ENCODE measurements at places on chromosomes 12 and 14.

DNA sequence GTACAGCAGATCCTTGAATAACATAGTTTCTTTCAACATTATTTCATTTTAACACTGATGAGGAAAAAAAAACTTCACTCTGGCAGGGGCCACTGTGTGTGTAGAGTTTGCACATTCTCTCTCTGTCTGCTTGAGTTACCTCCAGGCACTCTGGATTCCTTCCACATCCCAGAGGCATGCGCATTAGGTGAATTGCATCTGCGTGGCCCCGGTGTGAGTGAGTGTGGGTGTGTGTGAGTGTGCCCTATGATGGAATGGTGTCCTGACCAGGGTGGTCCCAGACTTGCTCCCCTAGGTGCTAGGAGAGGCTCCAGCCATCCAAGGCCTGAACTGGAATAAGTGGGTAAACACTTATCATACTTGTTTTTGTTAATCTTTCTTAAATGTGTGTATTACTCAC is 90.6 kb upstream of the LRIG3 start:
- no peak for DNase-seq

DNA sequence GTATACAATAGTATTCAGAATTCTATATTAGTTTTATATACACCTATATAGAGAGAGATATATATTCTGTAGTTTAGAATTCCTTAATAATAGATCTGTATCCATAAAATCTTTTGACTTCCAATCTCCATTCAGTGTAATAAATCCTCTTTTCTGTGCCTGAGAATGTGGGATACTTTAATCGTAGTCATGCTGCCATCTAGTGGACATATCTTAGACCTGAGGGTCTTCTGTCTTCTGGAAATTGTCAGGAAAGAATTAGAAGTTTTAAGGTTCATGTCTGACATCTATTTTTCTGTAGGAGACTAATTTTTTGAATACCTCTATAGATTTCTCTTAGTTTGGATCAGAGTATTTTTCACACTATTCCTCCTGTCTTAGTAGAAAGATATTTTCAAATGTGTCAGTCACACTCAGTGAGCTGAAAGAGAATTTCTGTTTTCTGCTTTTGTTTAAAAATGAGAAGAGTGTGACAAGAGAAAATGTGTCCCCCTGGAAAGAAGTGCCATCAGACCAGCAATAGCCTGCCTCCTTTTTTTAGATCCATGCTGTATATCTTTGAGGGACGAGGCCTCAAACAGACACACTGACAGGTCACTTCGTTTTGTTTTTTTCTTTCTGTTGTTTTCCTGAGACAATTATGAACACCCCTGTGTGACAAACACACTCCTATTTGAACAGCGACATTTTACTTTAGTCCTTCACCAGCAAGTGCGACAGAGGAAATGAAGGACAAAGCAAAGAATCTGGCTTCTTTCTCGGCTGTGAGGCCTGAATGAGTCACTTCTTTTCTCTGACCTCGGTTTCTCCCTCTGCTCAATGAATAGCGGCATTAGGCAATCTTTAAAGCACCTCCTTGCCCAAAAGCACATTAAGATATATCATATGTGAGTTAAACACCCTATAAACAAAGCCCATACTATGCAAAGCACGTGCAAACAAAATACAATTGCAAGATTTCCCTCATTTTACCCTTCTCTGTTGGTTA is 96.3 kb downstream of the GALC start:
- no peak for DNase-seq

DNA sequence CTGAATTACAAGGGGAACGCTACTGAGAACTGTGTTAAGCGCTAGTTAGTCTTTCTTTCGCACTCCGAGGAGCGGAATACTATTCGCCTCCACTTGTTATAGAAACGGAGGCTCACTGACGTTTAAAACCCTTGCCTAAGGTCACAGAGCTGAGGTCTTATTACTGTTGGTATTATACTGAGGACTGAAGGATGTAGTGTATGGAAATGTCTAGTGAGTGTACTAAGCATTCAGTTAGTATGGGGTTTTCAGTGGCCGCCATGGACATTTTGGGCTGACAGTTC is 826 bp downstream of the ACADS start:
- DNase-seq = no peak

GRCh38 chr14:104925214-104925854 is 655 bp downstream of the PLD4 start:
- DNase-seq = no peak

GRCh38 chr12:31303466-31303865 is 22.5 kb downstream of the SINHCAF start:
- no peak for DNase-seq

GRCh38 chr12:94803939-94804338 is 153.6 kb upstream of the TMCC3 start:
- DNase-seq = no peak

GRCh38 chr12:51351913-51352532 is 5.5 kb upstream of the CELA1 start:
- no peak for DNase-seq

DNA sequence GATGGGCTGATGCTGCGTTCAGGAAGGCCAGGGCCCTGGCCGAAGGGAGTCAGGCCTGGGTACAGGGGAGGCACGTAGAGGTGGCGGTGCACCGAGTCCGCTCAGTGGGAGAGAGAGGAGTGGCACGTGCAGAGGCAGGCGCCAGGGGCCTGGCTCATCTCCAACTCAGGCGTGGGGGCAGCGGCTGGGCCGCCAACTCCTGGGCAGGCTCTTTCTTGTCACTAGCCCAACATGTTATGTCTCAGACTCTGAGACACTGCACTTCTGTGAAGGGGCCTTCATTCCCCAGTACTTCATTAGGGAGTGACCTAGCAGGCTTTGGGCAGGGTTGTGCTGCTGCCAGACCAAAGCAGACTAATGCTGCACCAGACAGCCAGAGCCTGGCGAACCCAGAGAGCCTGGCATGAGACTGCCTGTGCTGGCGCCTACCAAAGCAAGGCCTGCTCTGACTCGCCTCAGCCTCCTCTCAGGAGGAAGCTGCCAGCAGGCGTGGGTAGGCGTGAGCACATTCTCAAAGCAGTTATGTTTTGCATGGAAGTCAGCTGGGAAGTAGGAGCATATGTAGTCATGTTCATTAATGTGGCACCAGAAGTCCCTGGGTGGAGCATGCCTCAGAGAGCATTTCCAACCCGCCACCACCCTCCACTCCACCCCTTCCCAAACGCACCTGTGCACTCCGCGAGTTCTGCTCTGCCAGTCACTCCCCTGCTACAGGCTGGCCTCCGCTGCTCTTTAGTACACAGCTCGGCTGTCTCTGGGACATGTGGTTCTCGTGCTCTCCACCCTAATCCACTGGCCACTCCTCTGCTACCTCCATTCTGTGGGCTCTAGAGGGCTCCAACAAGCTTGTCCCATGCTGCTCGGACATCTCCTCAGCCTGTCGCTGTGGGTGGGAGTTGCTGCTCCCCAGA is 9.7 kb downstream of the CKB start:
- DNase-seq = no peak

DNA sequence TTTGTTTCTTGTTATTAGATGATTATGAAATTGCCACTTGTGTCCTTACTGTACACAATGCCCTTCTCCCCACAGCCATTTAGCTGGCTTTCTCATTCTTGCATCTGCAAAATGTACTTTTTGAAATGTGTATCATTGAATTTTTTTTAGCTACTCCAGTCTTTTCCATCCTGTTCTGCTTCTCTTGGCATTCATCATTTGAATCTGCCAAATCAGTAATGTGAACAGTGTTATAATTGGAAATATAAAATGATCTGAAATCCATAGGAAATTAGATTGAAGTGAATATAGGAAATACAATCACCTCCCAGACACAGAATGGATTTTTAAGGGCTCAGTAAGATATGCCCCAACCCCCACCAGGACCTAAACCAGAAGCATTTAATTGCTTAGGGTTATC is 253.4 kb downstream of the C12orf50 start:
- DNase-seq = no peak

DNA sequence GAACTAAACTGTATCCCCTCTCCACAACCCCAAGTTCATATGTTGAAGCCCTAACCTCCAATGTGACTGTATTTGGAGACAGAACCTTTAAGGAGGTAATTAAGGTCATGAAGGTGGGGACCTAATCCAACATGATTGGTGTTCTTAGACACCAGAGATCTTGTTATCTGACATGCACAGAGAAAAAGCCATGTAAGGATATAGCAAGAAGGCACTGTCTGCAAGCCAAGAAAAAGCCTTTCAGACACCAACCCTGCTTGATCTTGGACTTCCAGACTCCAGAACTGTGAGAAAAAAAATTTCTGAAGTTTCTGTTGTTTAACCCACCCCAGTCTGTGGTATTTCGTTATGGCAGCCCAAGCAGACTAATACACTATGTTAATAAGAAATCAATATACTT is 62.2 kb upstream of the CFL2 start:
- no peak for DNase-seq

- DNase-seq = no peak
Observed at GRCh38 chr12:93358821-93359220, 18.9 kb upstream of the NUDT4 start.

GRCh38 chr14:69048456-69048855 is 69.4 kb upstream of the ACTN1 start:
- no peak for DNase-seq

- DNase-seq = no peak
Observed at GRCh38 chr12:89789862-89790261, 81.2 kb upstream of the ATP2B1 start.

DNA sequence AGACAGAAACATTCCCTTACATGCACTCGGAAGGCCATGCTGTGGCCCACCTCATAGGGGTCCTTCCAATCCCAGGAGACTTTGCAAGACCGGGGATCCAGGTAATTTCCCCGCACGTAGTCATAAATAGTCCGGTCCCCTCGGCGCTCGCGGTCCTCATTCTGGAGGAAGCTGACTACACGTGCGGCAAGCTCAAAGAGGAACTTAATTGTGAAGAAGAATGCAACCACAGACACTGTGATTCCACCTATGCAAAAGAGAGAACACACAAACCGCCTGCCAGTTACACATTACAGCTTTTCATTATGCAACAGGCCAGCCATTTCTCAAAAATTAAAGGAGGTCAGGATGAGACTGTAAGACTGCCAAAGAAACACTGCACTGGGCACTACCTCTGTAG is 28.4 kb downstream of the AREL1 start:
- DNase-seq = no peak

GRCh38 chr12:66063916-66064315 is 66.6 kb downstream of the LLPH start:
- no peak for DNase-seq

GRCh38 chr12:118922405-118922804 is 58.9 kb upstream of the SRRM4 start:
- DNase-seq = no peak

GRCh38 chr14:31205681-31206535 is 1.7 kb downstream of the HECTD1 start:
- no peak for DNase-seq

- no peak for DNase-seq
Observed at GRCh38 chr12:38898001-38898684, 7.2 kb downstream of the CPNE8 start.

DNA sequence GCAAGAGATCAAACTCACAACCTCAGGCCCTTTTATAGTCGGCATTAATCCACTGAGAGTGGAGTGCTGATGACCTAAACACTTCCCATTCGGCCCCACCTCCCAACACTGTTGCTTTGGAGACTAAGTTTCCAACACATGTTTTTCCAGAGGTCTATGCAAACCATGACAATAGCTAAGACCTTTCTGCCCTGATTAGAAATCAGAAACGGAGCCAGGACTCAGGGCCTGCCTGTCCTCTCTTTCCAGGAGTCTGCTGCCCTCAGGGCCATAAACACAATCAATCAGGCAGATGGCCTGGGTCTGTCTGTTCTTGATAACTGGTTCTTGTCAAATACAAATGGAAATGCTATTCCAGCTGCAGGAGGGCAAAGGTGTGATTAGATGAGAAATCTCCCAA is 97.2 kb upstream of the PSMC1 start:
- no peak for DNase-seq

- DNase-seq = no peak
Observed at GRCh38 chr14:100398044-100398443, 74.9 kb downstream of the SLC25A47 start.

DNA sequence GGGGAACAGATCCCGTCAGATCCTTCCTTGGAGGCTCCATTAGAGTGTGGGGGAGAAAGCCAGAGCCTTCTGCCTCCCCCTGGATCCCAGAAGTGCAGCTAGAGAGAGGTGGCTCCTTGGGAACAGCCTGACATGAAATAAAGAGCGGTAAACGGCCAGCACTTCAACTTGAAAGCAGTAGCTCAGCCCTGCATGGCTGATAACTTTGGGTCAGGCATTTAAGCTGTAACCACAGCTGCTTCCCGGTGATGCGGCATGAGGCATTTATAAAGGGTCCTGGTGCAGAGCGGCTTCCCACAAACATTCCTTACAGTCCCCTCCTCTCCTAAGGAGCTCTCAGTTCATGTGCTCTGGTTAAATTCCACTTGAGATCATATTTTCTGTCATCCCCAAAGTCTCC is 960.3 kb downstream of the VRK1 start:
- no peak for DNase-seq

- no peak for DNase-seq
Observed at GRCh38 chr12:8642775-8643174, 19.9 kb downstream of the MFAP5 start.

DNA sequence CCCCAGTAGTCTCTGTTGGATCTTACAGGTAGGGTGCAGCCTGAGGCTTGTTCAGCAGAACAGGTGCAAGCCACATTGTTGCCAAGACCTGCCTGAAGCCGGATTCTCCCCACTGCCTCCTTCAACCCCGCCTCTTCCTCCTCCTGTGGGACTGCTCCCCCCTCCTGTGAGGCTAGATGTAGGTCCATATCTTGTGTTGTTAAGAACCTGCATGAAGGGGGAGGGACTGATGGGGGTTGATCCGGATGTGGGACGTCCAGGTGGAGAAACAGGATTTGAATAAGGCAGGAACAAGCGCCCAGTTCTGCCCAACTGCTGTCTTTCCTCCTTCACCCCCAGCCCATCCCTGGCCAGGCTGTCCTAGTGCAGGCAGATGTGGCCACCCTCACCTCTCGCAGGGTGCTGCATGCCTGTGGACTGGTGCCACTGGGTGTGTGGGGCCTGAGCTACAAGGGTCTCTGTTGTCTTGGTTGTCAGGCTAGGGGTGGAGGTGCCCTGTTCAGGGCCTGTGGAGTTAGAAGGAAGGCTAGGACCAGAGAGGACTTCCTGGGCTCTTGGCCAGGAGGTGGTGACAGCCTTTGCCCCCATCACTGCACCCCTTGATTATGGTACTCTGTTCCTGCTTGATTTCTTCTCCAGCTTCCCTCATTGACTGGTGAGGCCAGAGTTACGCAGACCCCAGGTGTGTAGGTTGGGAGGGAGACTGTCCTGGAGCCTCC is 1.4 kb downstream of the NR4A1 start:
- DNase-seq = peak; percentile 29

DNA sequence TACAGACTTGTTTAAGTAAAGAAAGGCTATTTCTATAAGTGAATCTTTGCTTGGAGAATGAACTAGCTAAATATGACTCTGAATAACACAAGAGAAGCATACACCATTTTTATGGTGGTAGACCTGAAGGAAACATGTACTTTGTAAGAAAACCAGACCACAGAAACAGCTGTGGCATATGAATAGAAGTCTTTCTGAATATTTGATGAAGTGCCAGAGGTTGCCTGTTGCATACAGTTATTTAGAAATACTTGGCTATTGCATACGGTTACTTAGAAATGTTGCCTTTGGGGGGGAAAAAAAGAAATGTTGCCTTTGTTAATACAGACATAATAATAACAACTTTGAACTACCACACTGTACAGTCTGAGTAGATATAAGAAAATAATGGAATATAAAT is 16.8 kb upstream of the LEMD3 start:
- DNase-seq = no peak
